ENCODE measurements at places on chromosomes 12 and 14.

GRCh38 chr14:72217135-72217534, 284.9 kb downstream of the RGS6 start:
- no peak for DNase-seq

GRCh38 chr12:47223848-47224213, 144.1 kb upstream of the AMIGO2 start:
- no peak for DNase-seq

- DNase-seq: peak; percentile 34
Measured at GRCh38 chr12:112198120-112198733, 72.9 kb downstream of the TRAFD1 start.

- DNase-seq: no peak
Measured at GRCh38 chr14:68692916-68693771, 99.7 kb downstream of the ZFP36L1 start.

DNA sequence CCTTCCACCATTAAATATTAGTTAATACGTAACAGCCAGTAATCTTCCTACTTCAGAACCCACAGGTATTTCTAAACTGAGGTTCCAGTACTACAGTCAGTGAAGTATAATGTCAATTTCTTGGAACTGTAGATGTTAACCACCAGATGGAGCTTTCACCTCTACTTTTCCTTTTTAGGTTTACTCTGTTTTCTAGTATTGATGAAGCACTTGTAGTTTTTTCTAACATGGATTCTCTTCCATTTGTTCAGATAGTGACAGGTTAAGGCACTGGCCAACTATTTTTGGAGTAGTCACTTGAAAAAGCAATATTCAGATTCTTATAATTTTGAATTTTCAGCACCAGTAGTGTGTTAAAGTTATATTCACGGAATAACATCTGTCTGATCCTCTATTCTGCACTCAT, 4.6 kb upstream of the SEC23A start:
- peak; percentile 46 for DNase-seq

- DNase-seq: peak; percentile 61
Measured at GRCh38 chr14:81453166-81453766, 53.1 kb upstream of the STON2 start.

- DNase-seq: peak; percentile 60
Measured at GRCh38 chr12:96343347-96343954, 56.8 kb downstream of the CDK17 start.

DNA sequence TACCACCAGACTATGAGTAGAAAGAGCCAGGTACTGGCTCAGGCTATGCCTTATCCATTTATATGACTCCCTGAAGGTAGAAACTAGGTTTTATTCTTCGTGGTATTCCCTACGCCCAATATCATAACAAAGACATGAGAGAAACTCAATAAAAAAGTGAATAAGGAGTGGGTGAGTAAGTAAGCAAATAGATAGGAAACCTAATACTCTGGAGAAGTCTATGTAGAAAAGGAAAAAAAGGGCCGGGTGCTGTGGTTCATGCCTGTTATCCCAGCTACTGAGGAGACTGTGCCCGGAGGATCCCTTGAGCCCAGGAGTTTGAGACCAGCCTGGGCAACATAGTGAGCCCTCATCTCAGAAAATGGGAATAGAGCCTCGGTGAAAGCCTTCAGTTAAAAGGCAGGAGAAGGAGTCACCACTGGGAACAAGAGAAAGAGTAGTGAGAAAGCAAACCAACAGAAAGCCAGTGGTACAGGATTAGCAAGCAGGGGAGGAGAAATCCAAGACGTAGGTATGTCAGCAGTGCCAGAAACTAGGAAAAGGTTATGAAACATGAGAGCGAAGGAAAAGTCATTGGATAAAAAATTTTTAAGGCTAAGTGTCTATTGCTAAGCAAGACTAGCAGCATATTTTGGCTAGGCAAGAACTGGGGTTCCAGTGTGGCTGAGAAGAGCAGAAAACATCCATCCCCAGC, 6.0 kb upstream of the OR6J1 start:
- no peak for DNase-seq

GRCh38 chr12:124720681-124721500, 142.8 kb downstream of the SCARB1 start:
- DNase-seq: no peak

GRCh38 chr14:102629011-102629444, 36.6 kb downstream of the RCOR1 start:
- DNase-seq: no peak

DNA sequence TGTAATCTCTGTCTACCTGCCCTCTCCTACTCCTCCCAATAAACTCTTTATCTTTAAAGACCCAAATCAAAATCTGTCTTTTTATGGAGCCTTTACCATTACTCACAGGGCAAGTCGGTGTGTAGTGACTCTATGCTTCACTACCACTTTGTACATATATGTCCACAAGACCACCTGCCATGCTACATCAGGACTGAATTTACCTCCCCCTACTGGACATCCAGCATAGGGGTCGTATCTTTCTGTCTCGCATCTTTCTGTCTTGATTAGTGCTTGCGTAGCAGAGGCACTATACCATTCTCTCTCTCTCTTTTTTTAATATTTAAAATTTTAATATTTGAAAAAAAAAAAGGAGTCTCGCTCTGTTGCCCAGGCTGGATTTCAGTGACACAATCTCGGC, 587.5 kb downstream of the SOX5 start:
- no peak for DNase-seq

- DNase-seq: no peak
Measured at GRCh38 chr12:42070036-42070435, 74.6 kb downstream of the GXYLT1 start.

DNA sequence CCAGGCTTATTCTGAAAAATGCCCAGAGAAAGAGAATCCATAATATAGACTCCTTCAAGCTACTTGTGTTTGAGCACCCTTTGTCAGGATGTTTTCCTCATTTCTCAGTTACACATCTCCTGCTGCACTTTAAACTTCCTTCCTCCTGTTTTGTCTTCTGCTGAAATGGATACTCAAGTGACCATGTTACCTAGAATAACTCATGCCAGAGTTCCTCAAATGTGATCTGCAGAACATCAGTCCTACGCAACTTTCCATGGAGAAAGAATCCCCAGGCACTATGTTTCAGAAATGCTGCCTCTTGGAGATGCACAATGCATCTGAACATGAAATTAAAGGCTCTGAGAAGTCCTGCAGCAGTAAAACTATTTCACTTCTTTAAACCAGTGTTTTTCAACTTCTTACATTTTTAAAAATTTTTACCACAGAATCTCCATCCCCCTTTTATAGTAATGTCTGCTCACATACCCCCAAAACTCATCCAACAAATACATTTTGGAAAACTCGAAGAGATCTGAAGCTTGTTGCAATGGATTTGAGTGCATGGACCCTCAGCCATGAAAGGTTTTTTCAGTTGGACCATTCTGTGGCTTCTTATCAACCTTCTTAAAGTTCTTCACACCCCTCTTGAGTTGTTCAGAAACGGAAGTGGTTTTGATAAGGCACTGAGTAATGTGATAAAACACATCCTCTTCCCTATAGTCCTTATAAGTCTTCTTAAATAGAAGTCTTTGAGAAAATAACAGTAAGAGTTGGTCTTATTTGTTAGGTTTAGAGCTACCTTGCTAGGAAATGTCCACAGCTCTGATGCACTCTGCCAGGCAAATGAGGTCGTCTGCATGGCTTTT, 84.5 kb upstream of the KCNA1 start:
- peak; percentile 39 for DNase-seq

- DNase-seq: no peak
Measured at GRCh38 chr14:68780358-68781160, 12.3 kb downstream of the ZFP36L1 start.

DNA sequence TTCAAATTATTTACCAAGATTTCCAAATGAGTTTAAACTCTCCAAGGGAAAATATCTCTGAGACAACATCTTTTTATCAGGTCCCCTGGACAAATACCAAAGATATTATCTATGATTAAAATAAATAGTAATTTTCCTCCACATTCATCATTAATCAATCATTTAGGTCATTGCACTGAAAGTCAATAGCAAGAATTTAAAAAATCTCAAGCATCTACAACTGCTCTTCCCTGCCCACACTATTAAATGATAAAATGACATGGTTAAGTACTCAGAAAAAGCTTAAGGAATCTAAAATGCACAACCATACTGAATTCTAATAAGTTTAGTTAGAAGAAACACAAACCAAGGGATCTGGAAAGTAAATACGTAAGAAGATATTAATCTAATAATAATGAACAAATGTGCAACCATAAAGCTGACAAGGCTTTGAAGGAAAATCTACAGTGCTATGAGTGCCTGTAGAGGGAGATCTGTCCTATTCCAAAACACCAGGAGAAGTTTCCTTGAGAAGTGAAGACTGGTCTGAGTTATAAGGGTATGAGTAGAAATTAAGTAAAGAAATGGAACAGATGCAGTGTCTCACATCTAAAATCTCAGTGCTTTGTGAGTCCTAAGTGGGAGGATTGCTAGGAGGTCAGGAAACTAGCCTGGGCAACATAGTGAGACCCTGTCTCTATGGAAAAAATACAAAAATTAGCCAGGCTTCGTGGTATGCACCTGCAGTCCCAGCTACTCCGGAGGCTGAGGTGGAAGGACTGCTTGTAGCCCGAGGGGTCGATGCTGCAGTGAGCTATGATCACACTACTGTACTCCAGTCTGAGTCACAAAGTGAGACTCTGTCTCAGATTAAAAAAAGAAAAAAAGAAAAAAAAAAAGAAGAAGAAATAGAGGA, 19.2 kb downstream of the INTS13 start:
- DNase-seq: no peak

- DNase-seq: no peak
Measured at GRCh38 chr14:55062517-55063351, 11.3 kb downstream of the MAPK1IP1L start.

- DNase-seq: no peak
Measured at GRCh38 chr12:103102225-103102744, 144.8 kb downstream of the ASCL1 start.

GRCh38 chr14:31692376-31692781, 131.2 kb downstream of the NUBPL start:
- DNase-seq: no peak

DNA sequence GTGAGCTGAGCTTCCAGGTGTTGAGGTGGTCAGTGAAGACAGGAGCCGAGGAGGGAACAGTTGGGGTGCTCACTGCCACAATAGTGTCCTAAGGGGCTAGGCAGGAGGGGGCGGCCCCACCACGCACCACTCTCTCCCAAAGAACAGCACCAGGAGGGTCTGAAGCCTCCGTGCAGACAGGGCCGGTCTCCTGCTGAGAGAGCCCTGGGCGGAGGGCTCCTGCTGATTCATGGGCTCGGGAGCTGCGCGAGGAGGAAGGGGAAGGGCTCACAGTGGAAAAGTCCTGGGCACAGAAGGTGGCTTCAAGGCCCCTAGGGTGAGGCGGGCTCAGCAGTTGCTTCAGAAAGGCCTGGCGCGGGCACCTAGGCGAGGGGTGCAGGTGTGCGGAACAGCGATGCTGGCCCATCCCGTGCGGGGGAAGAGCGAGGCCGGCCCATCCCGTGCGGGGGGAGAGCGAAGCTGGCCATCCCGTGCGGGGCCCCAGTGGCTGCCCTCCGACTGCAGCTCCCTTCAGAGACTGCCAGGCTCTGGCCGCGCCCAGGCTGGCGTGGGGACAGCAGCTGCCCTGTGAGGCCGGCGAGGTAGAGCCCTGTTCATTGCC, 176.7 kb downstream of the ADGRD1 start:
- DNase-seq: no peak

GRCh38 chr14:105332350-105332874, 17.9 kb downstream of the PACS2 start:
- no peak for DNase-seq

- no peak for DNase-seq
Measured at GRCh38 chr12:81627336-81628189, 131.6 kb downstream of the PPFIA2 start.

- no peak for DNase-seq
Measured at GRCh38 chr12:77575376-77575919, 255.2 kb upstream of the NAV3 start.

DNA sequence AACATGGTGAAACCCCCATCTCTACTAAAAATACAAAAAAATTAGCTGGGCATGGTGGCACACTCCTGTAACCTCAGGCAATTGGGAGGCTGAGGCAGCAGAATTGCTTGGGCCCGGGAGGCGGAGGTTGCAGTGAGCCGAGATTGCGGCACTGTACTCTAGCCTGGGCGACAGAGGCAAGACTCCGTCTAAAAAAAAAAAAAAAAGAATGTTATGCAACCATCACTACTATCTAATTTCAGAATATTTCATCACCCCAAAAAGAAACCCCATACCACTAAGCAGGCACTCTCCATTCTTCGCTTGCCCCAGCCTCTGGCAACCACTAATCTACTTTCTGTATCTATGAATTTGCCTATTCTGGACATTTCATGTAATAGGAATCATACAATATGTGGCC, 68.8 kb upstream of the AMN start:
- DNase-seq: no peak

GRCh38 chr12:49803693-49804450, 24.3 kb downstream of the NCKAP5L start:
- DNase-seq: no peak

DNA sequence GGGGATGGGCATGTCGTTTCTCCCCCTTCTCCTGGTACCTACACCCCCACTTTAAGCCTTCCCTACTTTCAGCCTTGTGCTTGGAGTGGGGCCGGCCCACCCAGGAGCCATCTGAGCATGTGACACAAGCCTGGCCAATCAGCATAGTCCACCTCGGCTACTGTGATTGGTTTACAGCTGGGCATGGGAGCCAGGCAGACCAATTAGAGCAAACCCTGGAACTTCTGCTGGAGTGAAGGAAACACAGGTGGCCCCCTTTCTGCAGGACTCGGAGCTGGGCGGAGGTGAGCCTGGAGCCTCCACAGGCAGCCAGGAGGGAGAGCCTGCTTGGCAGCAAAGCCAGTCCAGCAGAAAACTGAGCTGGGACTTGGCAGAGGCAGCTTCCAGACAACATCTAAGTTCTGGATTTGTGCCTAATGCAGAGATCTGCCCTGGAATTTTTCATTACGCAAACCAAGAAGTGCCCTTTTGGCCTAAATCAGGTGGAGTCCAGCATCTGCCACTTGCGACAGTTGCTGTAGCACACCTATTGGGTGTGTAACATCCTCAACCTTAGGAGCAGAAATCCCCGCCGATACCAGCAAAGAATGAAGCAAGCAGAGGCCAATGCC, 59.5 kb downstream of the SCARB1 start:
- DNase-seq: no peak

- no peak for DNase-seq
Measured at GRCh38 chr12:126974779-126975178, 1292.2 kb upstream of the TMEM132C start.

GRCh38 chr12:21065845-21066244, 65.1 kb upstream of the SLCO1B1 start:
- no peak for DNase-seq

DNA sequence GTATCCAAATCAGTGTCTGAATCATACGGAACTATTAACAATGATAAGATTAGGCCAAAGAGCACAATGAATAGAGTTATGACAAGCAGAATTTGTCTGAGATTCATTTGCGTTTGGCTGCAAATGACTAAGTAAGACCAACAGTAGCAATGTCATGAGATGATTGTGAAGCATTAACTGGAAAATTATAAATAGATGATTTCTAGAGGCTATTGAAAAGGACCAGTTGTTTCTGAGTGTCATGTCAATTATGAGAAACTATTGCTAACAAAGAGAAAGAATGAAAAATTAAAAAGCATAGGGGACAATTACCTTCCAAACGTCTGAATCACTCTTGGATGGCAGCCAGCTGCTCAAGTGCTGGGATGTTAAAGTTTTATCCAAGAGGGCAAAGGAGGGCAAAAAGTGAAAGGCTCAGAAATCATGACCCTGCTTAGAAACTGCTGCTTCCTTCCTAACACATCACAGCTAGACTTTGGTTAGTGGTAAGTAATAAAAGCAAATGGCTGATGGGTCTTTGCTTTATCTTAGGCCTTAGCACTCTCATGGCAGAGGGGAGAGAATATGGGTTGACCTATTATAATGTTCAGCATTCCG, 89.0 kb downstream of the AKAP6 start:
- DNase-seq: no peak

GRCh38 chr12:70724444-70724843, 87.2 kb upstream of the PTPRB start:
- DNase-seq: no peak
